Activated CD4-positive, alpha-beta T cell treated with anti-CD3 and anti-CD28 coated beads for 4 hours (primary cell): ENCODE measurements at places on chromosomes 2 and 18.

DNA sequence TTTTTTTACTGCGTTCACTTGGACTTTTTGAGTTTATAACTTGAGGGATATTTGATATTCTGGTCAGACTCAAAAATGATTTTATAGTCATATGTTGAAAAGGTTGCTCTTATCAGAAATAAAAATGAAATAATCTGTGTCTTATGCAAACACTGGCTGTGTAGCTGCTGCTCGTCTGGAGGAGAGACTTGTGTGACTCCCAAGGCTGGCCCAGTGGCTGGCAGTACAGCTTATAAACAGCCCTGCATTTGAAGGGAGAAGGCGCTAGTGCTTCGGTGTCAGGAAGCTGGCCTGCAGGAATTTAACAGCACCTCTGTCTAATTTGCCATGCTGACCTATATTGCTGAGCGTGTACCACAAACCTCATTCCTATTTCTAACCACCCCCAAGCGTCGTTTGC, 74.5 kb downstream of the ASAP2 start:
- no peak for DNase-seq

GRCh38 chr2:85194780-85195480, 61.7 kb downstream of the TCF7L1 start:
- DNase-seq = no peak

GRCh38 chr18:32301361-32301760, 111.5 kb downstream of the MEP1B start:
- DNase-seq = no peak

- no peak for DNase-seq
Measured at GRCh38 chr2:191215666-191216065, 29.5 kb upstream of the MYO1B start.

- DNase-seq = no peak
Measured at GRCh38 chr2:12597610-12598009, 119.1 kb upstream of the TRIB2 start.

DNA sequence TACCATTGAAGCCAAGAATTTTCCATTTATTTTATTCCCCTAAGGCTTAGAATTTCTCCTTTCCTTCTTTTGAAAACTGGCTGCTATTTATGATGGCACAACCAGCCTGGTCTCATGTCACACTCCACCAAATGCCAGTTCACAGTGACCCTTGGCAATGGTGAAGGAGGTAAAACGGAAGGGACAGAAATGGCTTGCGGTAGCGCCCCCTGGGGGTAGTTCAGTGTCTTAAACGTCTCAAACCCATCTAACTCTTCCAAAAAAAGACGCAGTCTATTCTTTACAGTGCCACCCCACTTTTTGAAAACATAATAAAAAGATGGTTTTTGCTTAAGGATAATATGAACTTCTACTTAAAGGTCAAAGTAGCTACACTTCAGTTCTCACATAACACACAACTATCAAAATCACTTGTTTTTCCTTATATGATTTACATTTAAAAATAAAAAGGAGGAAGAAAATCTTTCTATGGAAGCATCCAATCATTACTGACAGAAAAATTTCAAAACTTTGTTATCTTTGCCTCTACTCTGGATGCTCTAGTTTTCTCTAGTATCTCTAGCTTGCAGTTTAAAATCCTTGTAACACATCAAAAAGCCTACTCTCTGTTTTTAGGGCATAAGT, 28.0 kb downstream of the PNO1 start:
- peak; percentile 48 for DNase-seq

- no peak for DNase-seq
Measured at GRCh38 chr2:61196671-61197070, 34.7 kb downstream of the C2orf74 start.

GRCh38 chr2:16746833-16747232, 81.2 kb upstream of the CYRIA start:
- no peak for DNase-seq

DNA sequence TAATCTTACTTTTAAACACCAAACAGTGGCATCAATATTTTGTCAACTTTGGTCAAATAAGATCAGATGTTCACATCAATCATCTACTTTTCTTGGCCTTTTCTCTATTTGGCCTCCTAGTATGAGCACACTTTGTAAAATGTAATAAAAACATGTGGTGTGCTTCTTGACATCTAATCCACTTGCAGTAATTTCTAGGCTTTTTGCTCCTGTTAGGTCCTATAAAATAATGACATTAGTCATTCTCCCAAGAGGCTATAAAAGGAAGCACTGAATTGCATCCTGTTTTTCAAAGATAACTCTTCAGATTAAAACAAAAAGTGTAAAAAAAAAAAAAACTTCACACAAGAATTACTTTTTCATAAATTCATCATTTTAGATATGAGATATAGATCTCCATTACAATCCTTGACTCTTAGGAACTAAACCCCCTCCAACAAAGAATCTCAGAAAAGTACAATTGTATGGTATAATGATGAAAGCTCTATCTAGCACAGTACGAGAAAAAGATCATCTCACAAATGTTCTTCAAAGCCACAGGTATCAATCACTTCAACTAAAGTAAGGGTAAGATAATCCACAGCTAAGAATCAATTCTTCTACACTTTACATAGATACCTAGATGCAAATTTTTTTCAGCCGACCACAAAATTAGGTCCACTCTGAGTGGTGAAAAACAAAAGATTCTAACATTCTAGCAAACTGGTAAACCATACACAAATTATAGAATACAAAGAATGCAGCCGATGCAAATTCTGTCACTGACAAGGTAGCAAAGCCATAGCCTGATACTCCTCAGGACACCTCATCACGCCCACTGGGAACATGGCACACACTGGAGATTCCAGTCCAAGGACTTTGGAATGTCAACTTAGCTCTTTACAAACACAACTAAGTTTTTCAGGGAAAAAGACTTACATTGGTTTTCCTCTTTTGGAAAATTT, 2.7 kb downstream of the BCL2 start:
- no peak for DNase-seq

DNA sequence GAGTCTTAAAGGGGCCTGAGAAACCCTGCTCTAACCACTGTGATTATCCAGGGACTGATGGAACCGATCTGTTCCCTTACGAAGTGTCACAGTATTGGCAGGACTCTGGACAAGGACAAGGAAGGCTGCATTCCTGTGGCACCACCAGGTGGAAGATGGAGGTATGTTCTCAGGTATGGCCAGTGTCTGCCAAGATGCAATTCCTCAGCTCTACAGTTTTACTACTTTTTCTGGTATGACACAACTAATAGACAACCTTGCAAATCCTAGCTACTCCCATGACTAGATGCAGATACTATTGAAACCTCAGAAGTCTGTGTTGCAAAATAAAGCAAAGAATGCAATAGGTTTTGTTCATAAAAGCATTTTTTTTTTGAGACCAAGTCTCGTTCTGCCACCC, 14.6 kb downstream of the RAB31 start:
- DNase-seq = no peak

- DNase-seq = no peak
Measured at GRCh38 chr2:201196803-201197202, 13.9 kb downstream of the CASP10 start.

- no peak for DNase-seq
Measured at GRCh38 chr2:233542507-233542906, 24.1 kb downstream of the USP40 start.

GRCh38 chr2:108396845-108397244, 19.1 kb downstream of the SULT1C4 start:
- DNase-seq = no peak

DNA sequence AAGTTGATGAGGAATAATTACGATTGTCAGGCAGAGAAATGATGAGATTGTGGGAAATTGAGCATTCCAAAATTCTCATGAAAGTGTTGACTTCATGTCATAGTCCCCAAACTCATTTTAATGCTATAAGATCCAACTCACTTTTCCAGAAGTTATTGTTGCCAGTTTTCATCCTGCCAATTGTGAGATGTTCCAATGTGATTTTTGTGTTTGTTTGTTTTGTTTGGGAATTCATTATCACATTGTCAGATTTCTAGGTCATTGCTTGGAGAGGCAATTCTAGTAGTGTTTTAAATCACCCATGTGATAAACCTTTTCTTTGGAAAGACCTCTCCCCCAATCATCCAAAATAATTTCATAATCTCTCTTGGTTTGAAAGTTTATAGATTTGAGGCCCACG, 86.0 kb upstream of the ACVR2A start:
- DNase-seq = no peak

DNA sequence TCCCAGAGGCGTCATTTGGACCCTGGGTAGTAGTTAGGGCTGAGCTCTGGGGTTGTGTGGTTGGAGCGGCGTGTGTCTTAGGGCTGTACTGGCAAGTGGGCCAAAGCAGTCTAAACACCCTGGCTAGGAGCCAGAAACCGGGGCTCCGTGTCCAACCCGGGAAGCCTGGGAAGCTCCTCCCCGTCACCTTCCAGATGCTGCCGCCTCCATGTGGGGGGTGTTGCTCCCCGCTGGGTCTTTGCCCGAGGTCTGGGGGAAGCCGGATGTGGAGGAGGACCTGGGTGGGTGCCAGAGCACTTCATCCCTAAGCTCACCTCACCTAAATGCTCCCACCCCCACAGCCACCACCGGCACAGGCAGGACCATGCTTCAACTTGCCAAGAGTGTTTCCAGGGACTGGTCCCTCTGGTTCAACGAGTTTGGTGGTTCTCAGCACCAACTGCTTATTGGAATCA, 25.4 kb downstream of the TET3 start:
- no peak for DNase-seq

- DNase-seq = peak; percentile 50
Measured at GRCh38 chr2:205612636-205613035, 69.7 kb upstream of the NRP2 start.

GRCh38 chr2:126949775-126950174, 51.1 kb downstream of the TEX51 start:
- no peak for DNase-seq

- no peak for DNase-seq
Measured at GRCh38 chr2:11869391-11869991, 123.1 kb downstream of the LPIN1 start.

GRCh38 chr2:19357402-19358241, 801 bp downstream of the OSR1 start:
- no peak for DNase-seq

- DNase-seq = no peak
Measured at GRCh38 chr2:78940998-78941397, 84.5 kb upstream of the REG3G start.

GRCh38 chr2:8740136-8740535, 58.3 kb downstream of the ID2 start:
- DNase-seq = no peak

- no peak for DNase-seq
Measured at GRCh38 chr2:37378411-37378810, 34.0 kb downstream of the QPCT start.

- no peak for DNase-seq
Measured at GRCh38 chr18:59142274-59142673, 2.6 kb downstream of the SEC11C start.

DNA sequence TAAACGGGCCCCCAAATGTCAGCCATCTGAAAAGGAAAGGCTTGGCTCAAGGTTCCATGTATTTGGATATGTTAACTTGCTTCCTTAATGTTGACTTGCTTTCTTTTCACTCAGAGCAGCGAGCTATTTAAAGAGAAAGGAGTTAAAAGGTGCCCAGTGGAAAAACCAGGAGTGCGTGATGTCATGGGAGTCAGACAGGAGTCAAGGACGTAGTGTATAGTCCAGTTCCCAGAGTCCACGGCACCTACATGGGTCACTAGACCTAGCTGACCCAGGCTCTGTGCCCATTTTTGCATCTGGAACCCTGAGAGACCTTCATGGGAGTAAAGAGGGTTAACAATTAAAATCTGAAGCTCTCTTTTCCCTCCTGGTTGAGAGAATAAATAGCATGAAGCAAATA, 19.8 kb downstream of the SLC3A1 start:
- DNase-seq = no peak

GRCh38 chr2:236879416-236879963, 206.2 kb upstream of the COPS8 start:
- no peak for DNase-seq

DNA sequence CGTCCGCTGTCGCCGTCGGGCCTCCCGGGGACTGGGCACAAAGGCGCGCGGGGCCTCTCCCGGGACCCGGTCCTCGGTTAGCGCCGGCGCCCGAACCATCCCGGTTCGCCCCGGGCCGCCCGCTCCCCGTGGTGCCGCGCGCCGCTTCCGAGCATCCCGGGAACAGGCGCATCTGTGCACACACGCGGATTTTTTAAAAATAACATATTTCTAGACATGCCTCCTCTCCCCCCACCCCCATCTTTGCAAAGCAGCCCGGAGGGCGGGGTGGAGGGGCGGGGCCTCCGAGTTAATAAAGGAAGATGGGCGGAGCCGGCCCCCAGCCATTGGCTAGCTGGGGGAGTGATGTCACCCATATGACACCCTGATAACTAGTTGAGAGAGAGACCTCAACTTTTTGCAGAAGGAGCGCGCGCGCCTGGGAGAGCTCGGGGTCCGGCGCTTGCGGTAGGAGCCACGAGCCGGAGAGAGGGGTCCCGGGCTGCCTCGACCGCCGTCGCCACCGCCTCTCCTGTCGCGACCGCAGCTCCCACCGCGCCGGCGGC, at the start of gene SOX11:
Gene SOX11, plus strand, starts transcription at position 400 of the 545 bp plus-strand sequence. CDS start 338 bp downstream, outside the sequence.
- DNase-seq = no peak

DNA sequence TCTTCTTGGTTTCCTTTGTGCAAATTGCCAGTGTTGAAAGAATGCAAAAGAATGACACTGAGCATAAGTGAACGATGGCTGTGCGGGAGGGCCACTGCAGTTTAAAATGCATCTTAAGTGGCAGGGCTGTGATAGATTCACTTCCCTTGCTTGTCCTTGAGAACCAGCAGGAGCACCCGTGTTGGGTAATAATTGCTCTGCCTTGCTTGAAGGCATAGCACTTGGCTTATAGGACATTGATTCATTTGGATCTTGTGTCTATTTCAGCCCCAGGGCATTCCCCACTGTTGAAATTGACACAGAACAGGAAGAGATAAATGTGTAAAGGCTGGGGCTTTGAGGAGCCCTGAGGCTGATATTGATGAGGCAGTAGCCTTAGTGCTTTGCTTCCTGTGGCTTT, 1003.7 kb upstream of the GYPC start:
- no peak for DNase-seq

DNA sequence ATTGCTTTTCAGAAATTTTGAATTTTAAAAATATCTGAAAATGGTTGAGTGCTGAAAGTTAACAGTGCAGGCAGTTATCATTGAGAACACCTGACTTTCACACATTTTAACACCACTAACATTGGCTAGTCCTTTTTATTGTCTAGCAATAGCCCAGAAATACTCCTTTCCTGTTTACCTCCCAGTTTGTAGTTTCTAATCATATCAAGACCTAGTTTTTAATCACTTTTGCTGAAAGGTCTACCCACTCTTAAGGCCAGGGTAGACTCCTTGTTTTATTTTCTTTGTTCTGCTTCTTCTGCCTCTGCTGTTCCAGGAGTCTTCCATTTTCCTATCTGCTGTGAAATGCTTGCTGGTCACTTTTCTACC, 72.1 kb downstream of the UBE2E3 start:
- no peak for DNase-seq

DNA sequence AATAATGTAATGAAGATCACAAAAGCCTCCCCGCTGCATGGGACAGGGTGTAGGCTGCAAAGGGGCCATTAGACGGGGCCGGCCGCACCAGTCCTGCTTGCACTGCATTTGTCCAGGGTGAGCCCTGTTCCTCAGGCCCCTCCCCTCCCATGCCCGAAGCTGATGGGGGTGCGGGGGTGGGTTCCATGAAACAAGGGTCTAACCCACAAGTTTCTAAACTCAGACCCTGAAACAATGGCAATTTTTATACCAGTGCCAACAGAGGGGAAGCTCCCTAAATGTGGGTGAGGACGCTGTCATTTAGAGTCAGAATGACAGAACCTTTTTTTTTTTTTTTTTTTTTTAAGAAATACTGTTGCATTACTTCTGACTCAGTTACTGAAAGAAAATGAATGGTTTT, 39.7 kb downstream of the HS6ST1 start:
- DNase-seq = no peak
